Effector memory CD8-positive, alpha-beta T cell (primary cell): ENCODE measurements at places on chromosomes 7 and 10.

- DNase-seq, result no peak
Observed at GRCh38 chr7:69301253-69301652, 297.0 kb upstream of the AUTS2 start.

DNA sequence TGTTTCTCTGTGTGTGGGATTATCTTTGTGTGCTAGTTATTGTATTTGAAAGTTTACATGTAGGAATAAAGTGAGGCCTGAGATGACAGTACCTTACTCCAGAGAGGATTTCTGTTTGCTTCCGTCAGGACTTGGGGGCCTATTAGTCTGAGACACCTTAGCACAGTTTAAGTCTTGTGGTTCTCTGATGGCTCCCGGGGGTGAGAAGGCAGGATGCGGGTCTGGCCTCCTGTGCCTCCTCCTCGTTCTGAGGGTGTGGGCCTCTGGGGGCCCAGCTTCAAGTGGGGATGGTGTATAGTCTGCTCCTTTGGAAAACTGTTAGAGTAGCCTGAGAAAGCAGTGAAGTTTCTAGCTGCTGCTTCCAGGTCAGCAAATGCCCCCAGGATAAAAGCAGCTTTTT lies 12.4 kb downstream of the MTURN start:
- DNase-seq, result no peak

- DNase-seq, result no peak
Observed at GRCh38 chr7:100860702-100861615, 6.2 kb upstream of the TRIP6 start.

GRCh38 chr10:111756217-111757061 lies 427.1 kb downstream of the GPAM start:
- no peak for DNase-seq

- no peak for DNase-seq
Observed at GRCh38 chr10:68367121-68367520, 34.4 kb upstream of the PBLD start.

GRCh38 chr10:52459097-52459496 lies 145.0 kb downstream of the DKK1 start:
- DNase-seq, result no peak

- DNase-seq, result no peak
Observed at GRCh38 chr7:984361-985126, 1.6 kb downstream of the CYP2W1 start.

GRCh38 chr10:48448796-48449195 lies 142.3 kb downstream of the MAPK8 start:
- DNase-seq, result no peak

- DNase-seq, result no peak
Observed at GRCh38 chr7:11648101-11648500, 183.9 kb downstream of the THSD7A start.

- DNase-seq, result no peak
Observed at GRCh38 chr10:128437786-128438345, 311.6 kb upstream of the MKI67 start.

GRCh38 chr7:90701021-90701420 lies 104.9 kb downstream of the CDK14 start:
- no peak for DNase-seq

DNA sequence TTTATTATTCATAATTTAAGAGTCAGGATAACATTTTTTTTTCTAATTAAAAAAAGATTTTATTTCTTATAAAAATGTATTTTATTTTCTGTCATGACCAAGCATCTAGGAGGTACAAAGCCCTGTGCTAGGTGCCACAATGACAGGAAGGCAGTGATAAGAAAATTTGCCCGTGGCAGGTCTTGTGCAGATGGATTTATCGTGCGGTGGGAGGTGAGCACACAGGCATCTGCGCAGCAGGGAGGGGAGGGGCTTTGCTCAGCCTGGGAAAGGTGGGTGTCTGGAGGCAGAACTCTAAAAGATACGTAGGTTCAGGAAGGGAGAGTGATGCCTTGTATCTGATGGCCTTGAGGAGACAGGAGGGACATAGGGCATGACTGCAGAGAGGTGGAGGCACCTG lies 115.6 kb downstream of the ABCA13 start:
- no peak for DNase-seq

GRCh38 chr10:65133652-65134051 lies 1612.5 kb downstream of the REEP3 start:
- DNase-seq, result no peak

DNA sequence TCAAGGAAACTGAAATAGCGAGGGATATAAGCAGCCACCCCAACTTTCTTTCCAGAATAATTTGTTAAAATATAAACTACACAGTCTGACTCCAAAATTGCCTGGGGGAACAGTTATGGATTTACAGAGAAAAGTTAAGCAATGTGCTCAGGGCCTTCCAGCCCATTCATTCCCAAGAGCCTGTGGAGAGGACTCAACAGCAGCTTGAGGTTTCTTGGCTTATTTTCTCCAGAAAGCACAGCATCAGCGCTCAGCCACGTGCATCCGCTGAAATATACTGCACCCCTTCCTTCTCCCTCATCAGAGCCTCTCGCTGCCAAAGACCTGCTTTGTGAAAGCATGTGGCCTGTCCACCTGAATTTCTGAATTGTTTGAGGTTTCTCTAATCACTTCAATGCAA lies 375.2 kb upstream of the VWC2 start:
- DNase-seq, result no peak

DNA sequence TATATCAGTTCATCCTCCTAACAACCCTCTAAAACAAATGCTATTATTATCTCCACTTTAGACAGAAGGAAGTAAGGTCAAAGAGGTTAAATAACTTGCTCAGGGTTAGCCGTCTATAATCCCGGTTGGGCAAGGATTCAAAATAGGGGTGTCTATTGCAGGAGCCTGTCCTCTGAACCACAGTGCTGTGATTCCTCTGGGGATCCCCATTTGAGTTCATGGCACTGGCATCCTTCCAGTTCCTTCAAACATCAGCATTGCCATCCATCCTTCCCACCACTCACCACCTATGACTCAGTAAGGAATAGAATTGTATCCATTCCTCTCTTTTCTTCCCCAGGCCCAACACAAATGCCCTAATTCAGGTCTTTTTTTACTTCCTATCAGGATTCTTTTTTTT lies 25.6 kb downstream of the HPS6 start:
- DNase-seq, result no peak

DNA sequence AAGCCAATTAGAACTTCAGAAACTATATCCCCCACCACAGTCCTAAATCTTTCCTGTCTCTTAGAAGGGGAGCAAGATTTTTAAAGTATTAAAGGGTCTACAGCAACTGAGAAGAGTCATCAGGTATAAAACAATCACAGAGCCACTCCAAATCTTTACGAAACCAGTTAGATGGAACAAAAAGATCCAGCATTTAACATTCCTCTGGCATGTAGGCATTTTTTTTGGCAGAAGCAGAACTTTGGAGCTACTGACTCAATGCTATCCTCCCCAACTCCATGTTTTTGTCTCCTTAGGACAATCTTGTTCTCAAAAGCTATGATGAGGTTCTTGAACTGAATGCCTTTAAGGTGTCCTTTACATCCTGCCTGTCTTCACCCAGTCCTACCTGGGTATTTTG lies 333.3 kb downstream of the PRPF18 start:
- no peak for DNase-seq

- DNase-seq, result no peak
Observed at GRCh38 chr10:2081501-2081900, 344.2 kb upstream of the ADARB2 start.

DNA sequence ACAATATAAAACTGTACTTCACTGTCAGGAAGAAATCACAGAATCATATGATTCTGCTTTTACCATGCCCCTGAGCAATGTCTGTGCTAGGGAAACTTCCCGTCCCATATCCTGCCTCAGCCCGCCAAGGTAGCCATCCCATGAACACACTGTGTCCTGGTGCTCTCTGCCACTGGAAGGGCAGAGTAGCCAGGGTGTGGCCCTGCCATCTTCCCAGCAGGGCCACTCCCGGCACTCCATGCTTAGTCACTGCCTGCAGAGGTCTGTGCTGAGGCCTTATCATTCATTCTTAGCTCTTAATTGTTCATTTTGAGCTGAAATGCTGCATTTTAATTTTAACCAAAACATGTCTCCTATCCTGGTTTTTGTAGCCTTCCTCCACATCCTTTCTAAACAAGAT lies 31.8 kb downstream of the AP3M1 start:
- no peak for DNase-seq

DNA sequence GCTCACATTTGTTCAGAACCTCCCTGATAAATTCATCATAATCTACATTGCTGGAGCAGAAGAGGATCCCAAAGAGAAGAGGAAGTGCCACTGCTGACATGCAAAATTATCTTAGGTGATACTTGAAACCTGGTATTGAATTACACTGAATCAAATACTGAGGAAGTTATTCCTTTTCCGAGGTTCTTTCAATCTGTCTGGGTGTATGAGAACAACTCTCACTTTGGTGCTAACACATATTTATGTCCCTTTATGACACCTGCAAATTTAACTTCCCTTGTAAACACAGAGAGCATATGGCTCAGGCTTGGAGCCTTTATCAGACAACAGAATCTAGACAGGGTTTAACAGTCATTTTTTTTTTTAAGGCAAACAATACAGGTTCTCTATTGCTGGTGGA lies 131.4 kb downstream of the SRPK2 start:
- DNase-seq, result no peak

DNA sequence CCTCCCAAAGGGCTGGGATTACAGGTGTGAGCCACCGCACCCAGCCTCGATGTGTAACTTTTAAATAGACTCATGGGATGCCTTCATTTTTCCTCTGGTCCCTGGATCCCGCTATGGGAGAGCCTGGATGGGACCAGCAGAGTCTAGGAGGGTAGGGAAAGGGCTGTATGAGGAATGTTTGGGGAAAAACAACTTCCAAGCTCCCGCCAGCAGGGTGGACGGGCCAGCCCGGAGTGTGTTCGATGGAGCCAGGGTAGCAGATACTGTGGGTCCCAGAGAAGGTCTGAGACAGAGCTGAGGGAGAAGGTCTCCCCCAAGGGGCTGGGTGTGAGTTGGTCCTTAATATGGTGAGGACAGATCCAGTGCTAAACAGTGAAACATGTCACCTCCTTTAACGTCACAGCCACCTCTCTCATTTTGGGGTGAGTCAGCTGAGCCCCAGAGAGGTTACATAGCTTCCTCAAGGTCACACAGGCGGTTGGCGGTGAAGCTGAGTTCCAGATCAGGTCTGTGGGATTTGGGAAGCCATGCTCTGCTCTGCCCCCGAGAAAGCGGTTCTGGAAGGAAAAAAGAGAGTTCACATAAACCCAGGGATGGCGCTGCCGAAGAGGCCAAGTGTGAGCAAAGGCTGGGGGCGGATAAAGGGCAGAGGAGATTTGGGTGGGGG lies 66.4 kb downstream of the MYL10 start:
- no peak for DNase-seq

GRCh38 chr7:46281071-46281470 lies 360.0 kb upstream of the IGFBP3 start:
- DNase-seq, result no peak

- no peak for DNase-seq
Observed at GRCh38 chr10:29908962-29909361, 150.4 kb downstream of the JCAD start.
